ENCODE measurements at places on chromosomes 4 and X.
A peak's percentile ranks its signal among the peaks of the same experiment; 100 is the strongest.

DNA sequence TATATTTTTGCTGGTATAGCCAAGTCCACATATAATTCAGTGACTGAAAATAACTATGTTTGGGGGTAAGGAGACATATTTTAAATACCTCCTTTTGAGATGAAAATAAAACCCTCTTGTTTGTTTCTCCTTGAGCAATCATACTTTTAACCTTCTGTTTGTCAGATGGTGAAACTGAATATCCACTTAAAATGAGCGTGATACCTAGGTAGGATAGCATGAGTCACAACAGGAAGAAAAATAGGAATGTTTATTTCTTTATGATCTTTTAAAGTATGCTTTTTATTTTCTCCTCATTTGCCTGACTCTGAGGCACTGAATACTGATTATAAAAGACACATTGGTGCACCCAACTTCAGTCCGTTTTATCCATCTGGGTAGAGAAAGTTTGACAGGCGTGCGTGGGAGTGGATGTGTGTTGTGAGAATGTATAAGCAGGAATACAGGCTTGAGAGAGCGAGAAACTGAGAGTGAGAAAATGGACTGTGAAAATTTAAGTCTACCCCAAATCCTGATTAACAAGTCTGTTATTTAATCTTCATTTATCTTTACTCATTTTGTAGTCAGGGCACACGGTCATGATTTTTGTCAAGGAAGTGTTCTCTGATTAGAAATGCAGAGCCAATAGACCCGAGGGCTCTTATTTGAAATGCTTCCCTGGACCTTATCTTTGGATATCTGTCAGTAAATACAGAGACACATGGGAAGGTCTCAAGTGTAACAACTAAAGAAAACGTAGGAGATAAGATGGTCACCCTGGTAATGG, 62.1 kb upstream of the ANTXR2 start:
- no peak for DNase-seq

DNA sequence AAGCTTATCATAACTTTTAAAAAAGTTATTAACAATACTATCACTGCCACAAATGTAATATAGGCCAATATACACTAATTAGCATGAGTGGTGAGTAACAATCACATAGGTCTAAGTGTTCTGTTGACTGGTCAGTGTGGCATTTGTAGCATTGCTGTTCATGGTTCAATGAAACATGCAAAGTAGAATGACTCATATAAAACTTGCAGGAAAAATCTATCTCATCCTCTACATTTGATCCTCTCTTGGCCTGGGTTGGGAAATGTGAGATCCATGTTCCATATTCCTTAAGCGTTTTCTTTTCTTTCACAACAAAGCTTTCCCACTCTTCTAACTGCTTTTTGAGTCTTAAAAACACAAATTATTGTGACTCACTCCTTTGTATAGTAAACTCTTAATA, 1418.7 kb downstream of the FSTL5 start:
- DNase-seq, result no peak

- no peak for DNase-seq
These were observed 976.8 kb upstream of the ADGRL3 start for GRCh38 chr4:60223208-60223923.

DNA sequence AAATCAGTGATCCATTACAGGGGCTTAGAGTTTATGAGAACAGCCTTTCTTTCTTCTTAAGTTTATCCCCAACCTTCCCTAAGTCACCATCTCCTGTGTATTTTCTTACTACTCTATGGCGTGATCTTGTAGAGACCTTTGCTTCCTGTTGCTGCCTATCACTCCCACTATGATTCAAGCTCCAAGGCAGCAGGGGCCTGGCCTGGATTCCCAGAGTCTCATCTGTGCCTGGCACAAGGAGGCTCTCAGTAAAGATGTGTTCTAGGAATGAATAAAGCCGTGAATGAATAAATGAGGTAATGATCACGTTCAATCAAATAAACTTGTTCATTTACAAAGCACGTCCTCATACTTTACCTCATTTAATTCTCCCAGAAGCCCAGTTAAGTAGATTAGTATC, 45.4 kb downstream of the CC2D2A start:
- no peak for DNase-seq

GRCh38 chr4:152780267-152780778, 569 bp downstream of the ARFIP1 start:
- no peak for DNase-seq

- DNase-seq, result no peak
These were observed 66.0 kb upstream of the C4orf54 start for GRCh38 chr4:99723612-99724011.

DNA sequence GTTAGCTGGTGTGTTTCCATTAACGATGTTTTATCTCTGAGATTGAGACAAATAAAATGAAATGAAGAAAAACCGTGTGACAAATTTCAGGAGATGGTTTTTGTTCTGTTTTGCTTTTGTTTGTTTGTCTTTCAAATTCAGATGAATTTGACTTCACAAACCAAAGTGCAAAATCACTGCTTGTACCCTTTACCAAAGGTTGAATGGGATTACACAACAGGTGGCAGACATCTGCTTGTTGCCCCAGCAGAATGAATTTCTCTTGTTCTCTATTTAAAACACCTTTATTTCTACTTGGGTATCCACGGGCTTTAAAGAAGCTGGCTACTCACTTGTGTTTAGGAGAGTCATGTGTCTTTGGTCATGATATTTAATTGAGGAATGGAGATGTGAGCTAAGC, 239.7 kb upstream of the CLNK start:
- no peak for DNase-seq

DNA sequence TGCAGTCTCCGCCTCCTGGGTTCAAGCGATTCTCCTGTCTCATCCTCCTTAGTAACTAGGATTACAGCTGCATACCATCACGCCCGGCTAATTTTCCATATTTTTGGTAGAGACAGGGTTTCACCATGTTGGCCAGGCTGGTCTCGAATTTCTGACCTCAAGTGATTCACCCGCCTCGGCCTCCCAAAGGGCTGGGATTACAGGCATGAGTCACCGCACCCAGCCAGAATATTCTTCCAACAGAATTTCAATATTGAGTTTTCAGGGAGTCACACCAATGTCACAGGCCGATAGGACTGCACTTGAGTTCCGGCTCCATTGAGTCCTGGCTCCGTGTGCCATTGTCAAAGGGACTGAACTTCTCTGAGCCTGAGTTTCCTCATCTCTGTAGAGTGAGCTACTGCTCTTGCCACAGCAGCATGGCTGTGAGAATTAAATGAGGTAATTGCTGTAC, 82.9 kb downstream of the CLCN4 start:
- DNase-seq, result no peak

- no peak for DNase-seq
These were observed 1.1 kb downstream of the STBD1 start for GRCh38 chr4:76307660-76308014.

DNA sequence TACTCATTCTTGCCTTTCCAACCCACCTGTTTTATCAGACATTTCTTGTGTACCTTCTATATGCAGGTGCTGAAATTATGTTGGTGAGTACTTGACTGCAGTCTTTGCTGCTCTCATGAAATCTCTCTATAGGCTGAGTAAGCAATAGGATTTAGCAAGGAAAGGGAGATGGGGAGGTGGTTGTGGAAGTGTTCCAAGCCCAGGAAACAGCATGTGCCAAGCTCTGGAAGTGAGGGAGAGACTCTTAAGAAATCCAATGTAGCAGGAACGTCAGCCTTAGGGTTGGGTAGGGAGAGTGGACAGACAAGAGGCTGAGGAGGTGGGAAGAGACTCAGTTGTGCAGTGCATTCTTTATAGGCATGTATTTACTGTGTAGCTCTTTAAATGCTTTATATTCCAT, 5.6 kb downstream of the SEPTIN11 start:
- DNase-seq, result no peak

GRCh38 chrX:20685652-20686051, 418.9 kb upstream of the RPS6KA3 start:
- DNase-seq, result no peak

DNA sequence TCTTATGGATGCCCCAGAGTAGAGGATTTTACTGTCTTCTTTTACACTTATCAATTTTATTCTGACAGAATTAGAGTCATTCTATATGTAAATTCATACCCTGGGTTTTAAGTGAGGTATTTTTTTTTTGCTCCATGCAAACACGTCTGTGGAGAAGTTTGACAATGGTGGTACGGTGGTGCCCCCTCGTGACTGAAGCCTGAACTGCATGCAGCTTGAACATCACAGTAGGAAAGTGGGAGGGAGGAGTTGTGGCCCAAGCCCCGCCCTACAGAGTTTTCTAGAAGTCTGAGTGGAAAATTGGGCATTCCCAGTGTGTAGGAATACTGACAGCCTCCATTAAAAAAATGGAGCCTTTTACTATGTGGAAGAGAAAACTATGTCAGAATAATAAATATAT, 73.3 kb upstream of the RAB40AL start:
- DNase-seq, result peak; percentile 72

GRCh38 chrX:102835504-102836146, 101.4 kb upstream of the RAB40AL start:
- DNase-seq, result no peak

DNA sequence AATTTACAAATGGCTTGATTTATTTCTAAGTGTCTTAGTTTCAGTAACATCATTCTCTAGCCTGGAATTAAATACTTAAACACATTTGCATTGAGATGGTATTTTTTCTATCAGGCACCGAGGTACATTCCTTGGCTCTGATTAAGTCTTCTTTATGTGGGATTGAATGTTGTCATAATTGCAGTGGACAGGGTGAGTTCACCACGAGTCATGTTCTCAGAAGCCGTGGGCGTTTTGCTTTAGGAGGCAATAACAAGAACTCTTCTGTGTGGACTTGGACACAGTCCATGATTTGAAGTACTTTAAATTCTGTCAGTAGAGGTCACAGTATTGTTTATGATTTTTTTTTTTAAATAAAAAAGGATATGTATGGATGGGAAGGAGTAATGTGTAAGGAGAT, 57.1 kb upstream of the EFHC2 start:
- no peak for DNase-seq

- DNase-seq, result no peak
These were observed 11.0 kb downstream of the MAGEA4 start for GRCh38 chrX:151923648-151924047.

Data from CD4-positive, alpha-beta T cell treated with Interferon alpha-2 for 1 hour (primary cell).